ENCODE measurements at places on chromosomes 11 and 22. TPM values are rescaled to one million over a fixed set of nuclear protein-coding genes. Genes with fewer than 3 reads are reported as not detected.

DNA sequence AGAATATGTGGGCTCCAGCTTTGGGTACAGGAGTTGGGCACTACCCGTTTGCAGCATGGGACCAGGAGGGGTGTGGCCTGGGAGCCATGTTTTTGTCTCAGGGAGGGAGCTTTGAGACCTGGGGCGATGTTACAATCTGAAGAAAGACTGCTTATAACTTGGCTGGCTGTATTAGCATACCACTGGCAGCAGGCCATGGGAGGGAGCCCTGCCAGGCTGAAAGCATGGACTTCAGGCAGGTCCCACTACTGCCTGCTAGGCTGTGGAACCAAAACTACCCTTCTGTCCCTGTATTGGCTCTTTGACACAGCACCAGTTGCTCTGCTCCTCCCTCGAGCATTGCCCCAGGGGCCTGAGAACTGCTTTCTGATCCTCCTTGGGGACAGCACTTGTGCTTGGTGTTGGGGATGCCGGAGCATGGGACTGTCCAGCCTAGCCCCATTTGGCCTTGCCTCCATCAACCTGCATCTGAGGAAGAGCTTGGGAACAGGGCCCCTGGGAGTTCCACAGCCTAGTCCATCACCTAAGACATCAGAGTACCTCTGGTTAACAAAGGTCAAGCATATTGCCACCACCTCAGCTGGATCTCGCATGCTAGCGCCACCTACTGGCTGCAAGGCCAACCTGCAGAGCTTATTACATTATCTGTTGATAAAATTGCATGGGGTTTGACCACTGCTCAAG lies 217.4 kb downstream of the SBF2 start:
- H3K36me3 ChIP-seq = no peaks in the 10 kb centered on the region
- H3K27me3 ChIP-seq = no peaks in the 10 kb centered on the region
- no peak overlapping the region for H3K27ac ChIP-seq
- no peaks in the 10 kb centered on the region for H3K4me1 ChIP-seq
- no peak overlapping the region for H3K4me3 ChIP-seq

DNA sequence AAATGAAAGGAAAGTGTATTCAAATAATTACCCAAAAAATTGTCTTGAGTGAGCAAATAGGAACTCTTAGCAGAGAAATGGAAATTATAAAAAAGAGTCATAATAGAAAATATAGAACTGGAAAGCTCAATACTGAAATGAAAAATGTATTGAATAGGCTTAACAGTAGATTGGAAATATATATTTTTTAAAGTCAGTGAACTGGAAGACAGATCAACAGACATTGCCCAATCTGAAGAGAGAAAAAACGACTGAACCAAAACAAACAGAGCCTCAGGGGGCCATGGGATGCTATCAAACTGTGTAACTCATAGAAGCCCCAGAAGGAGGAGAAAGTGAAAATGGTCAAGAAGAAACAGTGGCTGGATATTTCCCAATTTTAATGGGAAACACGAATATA lies 32.6 kb downstream of the TBX1 start:
- peaks cover 9% of the 10 kb centered on the region for H3K36me3 ChIP-seq
- no peak overlapping the region for H3K4me3 ChIP-seq
- no peaks in the 10 kb centered on the region for H3K27me3 ChIP-seq
- H3K4me1 ChIP-seq = no peaks in the 10 kb centered on the region
- no peak for DNase-seq

DNA sequence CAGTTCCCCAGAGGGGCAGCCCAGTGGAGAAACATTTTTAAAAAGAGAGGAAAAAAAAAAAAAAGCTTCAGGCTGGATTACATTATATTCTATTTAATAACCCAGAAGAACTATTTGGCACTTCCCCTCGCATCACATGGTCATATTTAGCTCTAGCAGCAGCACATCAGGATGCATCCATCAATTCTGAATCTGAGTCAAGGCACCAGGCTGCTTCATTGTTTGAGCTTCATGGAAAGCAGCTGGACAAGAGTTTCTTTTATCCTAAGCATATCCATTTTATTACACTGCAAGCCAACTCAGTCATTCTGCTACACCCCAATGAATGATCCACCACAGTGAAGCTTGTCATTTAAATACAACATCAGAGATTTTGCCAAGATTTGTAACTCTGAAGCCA lies 10.0 kb downstream of the SPTY2D1 start:
- DNase-seq = no peak
- peaks cover 13% of the 10 kb centered on the region for H3K4me1 ChIP-seq

GRCh38 chr22:41531715-41532477 lies 12.4 kb downstream of the POLR3H start:
- H3K36me3 ChIP-seq = peaks cover 49% of the 10 kb centered on the region
- H3K4me1 ChIP-seq = peaks cover 13% of the 10 kb centered on the region
- H3K4me3 ChIP-seq = no peak overlapping the region
- no peaks in the 10 kb centered on the region for H3K27me3 ChIP-seq

GRCh38 chr11:24704716-24705115 lies 207.9 kb downstream of the LUZP2 start:
- H3K27ac ChIP-seq = no peak overlapping the region
- no peaks in the 10 kb centered on the region for H3K27me3 ChIP-seq
- DNase-seq = no peak
- no peak overlapping the region for H3K4me3 ChIP-seq

GRCh38 chr11:111417766-111418435 lies 38.8 kb upstream of the POU2AF1 start:
- H3K27ac ChIP-seq = peak overlapping the region; percentile 52
- peaks cover 46% of the 10 kb centered on the region for H3K4me1 ChIP-seq
- no peak for DNase-seq
- no peaks in the 10 kb centered on the region for H3K27me3 ChIP-seq

GRCh38 chr11:79447038-79447786 lies 6.4 kb upstream of the TENM4 start:
- H3K4me1 ChIP-seq = no peaks in the 10 kb centered on the region
- H3K36me3 ChIP-seq = no peaks in the 10 kb centered on the region
- no peak overlapping the region for H3K27ac ChIP-seq
- no peak overlapping the region for H3K4me3 ChIP-seq

DNA sequence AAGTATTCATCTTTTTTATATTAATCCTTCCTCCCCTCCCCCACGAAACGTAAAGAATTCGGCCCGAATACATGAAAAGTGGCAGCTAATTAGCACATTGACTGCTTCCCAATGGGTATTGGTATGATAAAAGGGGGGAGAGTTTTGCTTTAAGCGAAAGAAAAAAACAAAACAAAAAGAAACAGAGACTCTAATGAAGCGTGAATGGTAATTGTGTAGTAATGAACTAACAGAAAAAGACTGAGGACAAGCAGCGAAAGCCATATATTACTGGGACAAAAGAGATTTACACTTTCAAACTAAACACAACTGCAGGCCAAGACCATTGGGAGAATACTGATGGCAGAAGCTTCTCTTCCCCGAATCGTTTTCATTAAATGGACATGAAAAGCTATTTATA lies 2.5 kb downstream of the DBX1 start:
- no peaks in the 10 kb centered on the region for H3K36me3 ChIP-seq
- no peak overlapping the region for H3K4me3 ChIP-seq
- no peak overlapping the region for H3K27ac ChIP-seq
- H3K4me1 ChIP-seq = peaks cover 13% of the 10 kb centered on the region

- no peaks in the 10 kb centered on the region for H3K27me3 ChIP-seq
- H3K36me3 ChIP-seq = no peaks in the 10 kb centered on the region
- H3K4me1 ChIP-seq = peaks cover 14% of the 10 kb centered on the region
- H3K27ac ChIP-seq = no peak overlapping the region
- DNase-seq = no peak
- H3K4me3 ChIP-seq = no peak overlapping the region
Observed at GRCh38 chr22:25078591-25078990, 121.1 kb upstream of the CRYBB3 start.

- no peaks in the 10 kb centered on the region for H3K36me3 ChIP-seq
- no peaks in the 10 kb centered on the region for H3K27me3 ChIP-seq
- DNase-seq = no peak
- H3K4me3 ChIP-seq = no peak overlapping the region
- H3K27ac ChIP-seq = no peak overlapping the region
Observed at GRCh38 chr11:121683791-121684190, 231.0 kb upstream of the SORL1-AS1 start.

DNA sequence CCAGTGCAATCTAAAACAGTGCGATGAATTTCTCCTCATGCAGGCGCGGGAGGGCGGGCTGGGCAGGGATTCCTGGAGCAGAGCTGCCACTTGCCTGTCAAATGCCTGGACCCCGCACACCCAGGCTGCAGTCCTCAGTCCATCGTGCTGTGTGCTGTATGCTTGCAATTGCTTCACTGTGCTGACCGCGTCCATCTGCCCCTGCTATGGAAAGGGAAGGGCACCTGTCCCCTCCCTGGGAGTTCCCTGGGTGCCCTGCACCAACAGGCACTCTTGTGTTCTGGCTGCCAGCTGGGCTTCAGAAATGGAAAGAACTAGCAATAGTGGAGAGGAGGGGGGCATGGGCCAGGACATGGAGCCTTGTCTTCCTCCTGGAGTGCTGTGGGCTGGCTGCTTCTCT lies 185.4 kb upstream of the B3GAT1 start:
- no peaks in the 10 kb centered on the region for H3K4me1 ChIP-seq
- H3K27me3 ChIP-seq = no peaks in the 10 kb centered on the region
- no peak overlapping the region for H3K27ac ChIP-seq
- H3K4me3 ChIP-seq = no peak overlapping the region

DNA sequence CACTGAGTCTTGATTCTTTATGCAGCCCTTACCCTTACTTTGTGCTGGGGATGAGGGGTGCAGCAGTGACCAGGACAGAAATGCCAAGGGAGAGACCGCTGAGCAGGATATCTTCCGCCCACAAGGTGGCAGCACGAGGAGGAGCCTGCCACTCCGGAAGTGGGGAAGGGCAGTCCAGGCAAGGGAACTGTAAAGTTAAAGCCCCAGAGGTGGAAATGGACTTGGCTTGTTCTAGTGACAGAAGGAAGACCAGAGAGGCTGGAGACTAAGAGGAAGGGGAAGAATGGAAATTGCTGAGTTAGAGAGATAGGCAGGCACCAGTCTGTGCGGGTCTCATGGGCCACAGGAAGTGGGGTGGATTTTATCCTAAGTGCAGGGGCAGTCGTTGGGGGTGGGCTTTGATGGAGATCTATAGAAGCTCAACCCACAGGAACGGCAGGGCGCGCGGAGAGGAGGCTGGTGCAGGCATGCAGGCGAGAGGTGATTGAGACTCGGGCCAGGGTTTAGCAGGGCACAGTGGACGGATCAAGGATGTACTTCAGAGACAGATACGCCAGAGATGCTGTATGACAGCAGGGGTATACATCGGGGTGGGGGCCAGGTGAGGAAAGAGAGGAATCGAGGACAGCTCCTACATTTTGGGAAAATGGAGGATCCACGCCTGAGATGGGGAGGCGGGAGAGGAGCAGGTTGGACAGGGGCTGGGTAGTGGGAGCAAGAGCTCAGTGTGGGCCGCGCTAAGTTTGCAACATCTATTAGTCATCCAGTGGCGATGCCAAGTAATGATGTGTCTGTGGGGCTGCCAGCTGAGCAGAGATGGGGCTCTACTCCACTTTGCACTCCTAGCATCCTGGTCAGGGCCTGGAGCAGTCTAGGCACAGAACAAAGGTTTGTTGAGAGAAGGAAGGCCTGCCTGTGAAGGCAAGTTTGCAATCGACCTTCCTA lies 3.3 kb upstream of the GRK2 start:
- H3K4me1 ChIP-seq = peaks cover 46% of the 10 kb centered on the region
- no peaks in the 10 kb centered on the region for H3K36me3 ChIP-seq
- DNase-seq = peak; percentile 86
- H3K27me3 ChIP-seq = no peaks in the 10 kb centered on the region

GRCh38 chr22:19382240-19382639 lies 49.3 kb downstream of the HIRA start:
- no peaks in the 10 kb centered on the region for H3K27me3 ChIP-seq
- H3K4me1 ChIP-seq = no peaks in the 10 kb centered on the region
- DNase-seq = no peak
- no peak overlapping the region for H3K27ac ChIP-seq
- no peak overlapping the region for H3K4me3 ChIP-seq

DNA sequence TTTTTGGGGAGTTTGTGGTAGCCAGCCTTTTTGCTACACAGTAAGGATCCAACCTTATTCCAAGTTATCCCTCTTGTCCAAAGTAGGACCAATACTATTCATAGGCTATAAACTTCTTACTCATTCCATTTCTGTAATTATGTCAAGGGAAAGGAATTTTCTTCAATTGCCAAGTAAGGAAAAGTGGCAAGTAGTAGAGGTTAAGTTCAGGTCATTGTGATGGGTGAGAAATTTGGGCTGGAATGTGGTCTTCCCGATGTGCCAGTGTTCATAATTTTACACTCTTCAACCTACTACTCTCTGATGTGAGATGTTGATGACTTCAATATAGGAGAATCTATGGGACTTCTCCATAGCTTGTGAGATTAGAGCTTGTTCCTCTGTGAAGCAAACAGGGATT lies 648.8 kb downstream of the METTL15 start:
- H3K27ac ChIP-seq = no peak overlapping the region
- peaks cover 17% of the 10 kb centered on the region for H3K4me1 ChIP-seq
- no peak overlapping the region for H3K4me3 ChIP-seq
- no peak for DNase-seq
- no peaks in the 10 kb centered on the region for H3K36me3 ChIP-seq

DNA sequence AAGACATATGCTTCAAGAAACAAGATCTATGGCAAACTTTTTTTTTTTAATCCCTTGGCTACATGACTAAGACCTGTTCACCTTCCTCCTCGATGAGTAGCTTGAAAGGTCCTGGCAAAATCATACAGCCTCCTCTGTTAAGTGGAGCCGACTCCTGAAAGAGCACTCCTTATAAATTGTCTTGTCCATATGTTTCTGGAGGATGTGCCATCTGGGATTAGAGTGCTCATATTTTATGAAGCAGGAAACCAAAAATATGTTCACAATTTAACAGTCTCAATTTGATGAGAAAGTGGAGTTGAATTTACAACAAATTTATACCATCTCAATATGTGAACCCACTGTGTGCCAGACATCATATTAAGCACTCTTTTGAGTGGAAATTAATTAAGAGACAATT lies 912.1 kb upstream of the FAT3 start:
- no peaks in the 10 kb centered on the region for H3K27me3 ChIP-seq
- no peak overlapping the region for H3K4me3 ChIP-seq
- DNase-seq = no peak
- no peaks in the 10 kb centered on the region for H3K36me3 ChIP-seq
- H3K27ac ChIP-seq = no peak overlapping the region
- no peaks in the 10 kb centered on the region for H3K4me1 ChIP-seq

GRCh38 chr11:134655189-134655989 lies 243.3 kb upstream of the B3GAT1 start:
- no peak overlapping the region for H3K4me3 ChIP-seq
- peak; percentile 13 for DNase-seq
- H3K4me1 ChIP-seq = no peaks in the 10 kb centered on the region
- H3K27ac ChIP-seq = no peak overlapping the region
- H3K27me3 ChIP-seq = peaks cover 40% of the 10 kb centered on the region
- H3K36me3 ChIP-seq = no peaks in the 10 kb centered on the region

GRCh38 chr11:60918251-60918938 lies 4.4 kb downstream of the TMEM109 start:
- no peak overlapping the region for H3K4me3 ChIP-seq
- no peak for DNase-seq
- H3K27me3 ChIP-seq = no peaks in the 10 kb centered on the region
- H3K27ac ChIP-seq = no peak overlapping the region
- peaks cover 64% of the 10 kb centered on the region for H3K4me1 ChIP-seq
- peaks cover 33% of the 10 kb centered on the region for H3K36me3 ChIP-seq

PRDM11 gene
- 14.2 TPM for total RNA-seq

MPEG1 gene
- total RNA-seq = 17.4 TPM

DNAJB7 gene
- not detected for total RNA-seq

ACR gene
- total RNA-seq = not detected

SNAP29 gene
- total RNA-seq = 10.7 TPM

MAPK8IP1 gene
- total RNA-seq = 8.0 TPM

INPP5J gene
- total RNA-seq = 9.1 TPM
